Effector CD8-positive, alpha-beta T cell (primary cell): ENCODE measurements at places on chromosomes 6 and 20.

- DNase-seq: no peak
Measured at GRCh38 chr6:155454471-155454870, 1.2 kb downstream of the NOX3 start.

GRCh38 chr20:51640743-51641142, 98.2 kb upstream of the NFATC2 start:
- DNase-seq: no peak

DNA sequence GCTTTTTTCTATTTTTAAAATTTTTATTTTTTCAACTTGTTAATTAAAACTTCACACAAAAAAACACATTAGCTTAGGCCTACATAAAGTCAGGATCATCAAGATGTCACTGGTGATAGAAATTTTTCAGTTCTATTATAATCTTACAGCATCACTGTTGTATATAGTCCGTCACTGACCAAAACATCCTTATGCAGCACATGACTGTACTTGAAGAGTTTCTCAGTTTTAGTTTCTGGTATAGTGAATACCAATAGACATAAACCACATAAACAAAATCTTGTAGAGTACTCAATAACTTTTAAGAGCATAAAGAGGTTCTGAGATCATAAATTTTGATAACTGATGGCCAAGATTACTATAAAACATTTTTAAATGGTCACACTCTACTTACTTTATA, 71.8 kb downstream of the ASCC3 start:
- DNase-seq: no peak

DNA sequence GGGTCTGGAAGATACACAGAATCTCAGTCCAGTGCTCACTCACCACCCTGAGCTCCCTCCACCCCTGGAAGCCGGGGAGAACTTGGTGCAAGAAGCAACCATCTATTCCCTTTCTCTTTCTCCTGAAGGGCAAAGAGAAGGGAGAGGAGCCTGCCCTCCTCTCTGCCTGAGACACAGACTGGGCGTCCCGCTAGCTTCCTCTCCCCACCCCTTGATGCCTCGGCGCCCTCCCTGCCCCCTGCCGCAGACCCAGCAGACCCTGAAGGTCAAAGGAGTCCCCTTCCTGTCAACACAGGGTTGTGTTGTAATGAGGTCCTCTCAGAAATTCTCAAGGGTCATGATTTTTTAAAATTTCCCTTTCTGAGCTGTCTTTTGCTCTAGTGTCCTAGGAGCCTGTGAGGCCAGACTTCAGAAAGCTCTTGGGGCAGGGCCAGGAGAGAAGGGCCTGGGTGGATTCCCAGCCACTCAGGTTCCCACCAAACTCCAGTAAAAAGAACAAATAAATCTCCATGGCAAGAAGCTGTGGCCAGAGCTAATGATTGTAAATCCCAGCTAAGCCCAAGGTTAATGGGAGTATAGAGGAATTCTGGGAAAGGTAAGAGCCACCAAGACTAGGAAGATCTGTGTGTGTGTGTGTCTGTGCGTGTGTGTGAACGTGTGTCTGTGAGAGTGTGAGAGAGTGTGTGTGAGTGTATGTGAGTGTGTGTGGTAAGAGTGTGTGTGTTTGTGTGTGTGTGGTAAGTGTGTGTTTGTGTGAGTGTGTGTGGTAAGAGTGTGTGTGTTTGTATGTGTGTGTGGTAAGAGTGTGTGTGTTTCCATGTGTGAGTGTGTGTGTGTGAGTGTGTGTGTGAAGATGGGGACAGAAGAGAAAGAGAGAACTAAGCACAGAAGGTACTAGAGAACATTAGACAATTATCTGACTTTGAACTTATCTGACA, 1.1 kb upstream of the JPH2 start:
- DNase-seq: no peak

- DNase-seq: no peak
Measured at GRCh38 chr6:81747327-81747726, 5.2 kb downstream of the TENT5A start.

DNA sequence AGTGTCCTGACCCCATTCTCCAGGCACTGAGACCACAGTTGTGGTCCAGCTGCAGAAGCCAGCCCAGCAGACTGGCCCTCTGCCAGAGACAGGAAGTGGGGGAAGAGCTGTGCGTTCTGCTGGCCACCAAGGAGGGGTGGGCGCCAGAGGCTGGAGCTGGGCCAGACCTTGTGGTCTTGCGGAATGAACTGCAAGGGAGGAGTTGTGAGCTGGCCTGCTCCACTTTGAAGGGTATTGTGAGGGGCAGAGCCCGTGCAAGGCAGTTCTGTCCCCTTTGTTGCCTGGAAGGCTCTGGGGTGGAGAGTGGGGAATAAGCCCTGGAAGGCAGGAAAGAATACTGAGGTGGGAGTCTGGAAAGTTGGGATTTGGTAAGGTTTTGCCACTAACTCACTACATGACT, 3.6 kb upstream of the MDFI start:
- DNase-seq: no peak

DNA sequence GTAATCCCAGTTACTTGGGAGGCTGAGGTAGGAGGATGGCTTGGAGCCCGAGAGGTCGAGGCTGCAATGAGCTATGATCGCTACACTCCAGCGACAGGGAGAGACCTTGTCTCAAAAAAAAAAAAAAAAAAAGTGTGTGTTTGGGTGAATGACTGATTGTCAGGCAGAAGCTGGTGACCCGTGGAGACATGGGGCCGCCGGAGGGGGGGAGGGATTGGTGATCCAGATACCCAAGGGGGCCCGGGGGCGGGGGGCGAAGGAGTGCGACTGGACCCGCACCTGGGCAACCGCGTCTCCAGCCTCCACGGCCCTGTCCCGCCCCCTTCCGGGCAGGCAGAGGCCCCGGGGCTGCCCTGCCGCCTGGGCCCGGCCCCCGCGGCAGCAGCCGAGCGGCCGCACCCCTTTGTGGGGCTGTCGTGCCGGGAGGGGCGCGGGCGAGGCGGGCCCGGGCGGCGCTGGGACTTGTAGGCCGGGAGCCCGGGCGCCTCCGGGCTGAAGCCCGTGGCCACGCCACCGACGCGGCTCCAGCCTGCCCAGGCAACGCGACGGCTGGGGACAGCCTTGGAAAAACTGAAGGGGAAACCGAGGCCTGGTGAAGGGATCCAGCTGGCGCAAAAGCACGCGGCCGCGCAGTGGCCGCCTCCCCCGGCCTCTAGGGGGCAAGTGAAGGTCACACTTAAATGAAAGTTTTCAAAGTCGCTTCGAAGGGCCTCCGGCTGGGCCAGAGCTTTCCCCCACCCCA, 2.1 kb upstream of the RBM38 start:
- DNase-seq: peak; percentile 34

DNA sequence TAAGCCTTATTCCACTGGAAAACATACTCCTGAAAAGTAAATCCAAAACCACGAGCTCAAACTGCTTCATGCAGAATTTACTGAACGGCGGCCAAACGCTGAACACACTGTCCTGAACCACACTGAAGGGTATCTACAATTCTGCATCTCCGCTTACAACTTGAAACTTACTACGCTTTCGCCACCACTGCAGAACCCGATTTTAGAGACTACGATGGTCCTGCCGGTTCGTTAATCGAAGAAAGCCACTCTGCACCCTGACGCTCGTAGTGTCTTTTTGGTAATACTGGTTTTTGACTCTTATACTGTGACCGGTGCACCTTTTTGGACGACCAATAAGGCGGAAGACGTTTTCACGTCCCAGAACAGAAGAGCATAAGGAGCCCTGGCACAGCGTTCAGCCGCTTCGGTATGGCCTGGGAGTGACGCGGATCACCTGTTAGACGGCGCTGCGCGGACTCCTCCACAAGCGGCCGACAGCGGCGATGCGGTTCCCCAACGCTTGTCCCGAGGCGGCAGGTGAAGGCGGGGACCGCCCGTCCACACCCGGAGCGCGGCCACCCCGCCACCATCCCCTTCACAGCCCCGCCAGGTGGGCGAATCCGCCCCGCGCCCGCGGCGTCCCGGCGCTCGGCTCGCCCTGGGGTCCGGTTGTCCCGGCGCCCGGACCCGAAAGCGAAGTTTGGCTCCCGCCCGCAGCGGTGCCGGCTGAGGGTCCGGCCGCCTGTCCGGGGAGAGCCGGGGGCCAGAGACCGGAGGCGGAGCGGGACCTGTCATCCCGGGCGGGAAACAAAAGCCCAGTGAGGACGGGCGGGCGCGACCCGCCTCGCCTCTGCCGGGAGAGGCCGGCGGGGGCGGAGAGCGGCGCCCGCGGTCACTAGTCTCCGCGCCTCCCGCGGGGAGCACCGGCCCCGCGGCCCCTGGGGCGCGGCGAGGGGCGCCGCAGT, 784 bp downstream of the FKBP5 start:
- DNase-seq: peak; percentile 23

- no peak for DNase-seq
Measured at GRCh38 chr6:113690281-113691259, 166.6 kb upstream of the MARCKS start.

DNA sequence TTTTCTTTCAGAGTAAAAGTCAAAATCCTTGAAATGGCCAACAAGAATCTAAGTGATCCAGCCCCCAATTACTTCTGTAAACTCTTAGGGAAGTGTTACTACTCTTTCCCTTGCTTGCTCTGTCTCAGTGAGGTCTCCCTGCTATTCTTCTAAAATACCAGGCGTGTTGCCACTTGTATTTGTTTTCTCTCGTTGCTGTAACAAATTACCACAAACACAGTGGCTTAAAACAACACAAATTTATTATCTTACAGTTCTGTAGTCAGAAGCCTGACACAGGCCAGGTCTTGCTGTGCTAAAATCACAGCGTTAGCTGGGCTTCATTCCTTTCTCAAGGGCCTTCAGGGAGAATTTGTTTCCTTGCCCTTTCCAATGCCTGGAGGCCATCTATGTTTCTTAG, 59.9 kb downstream of the HECA start:
- DNase-seq: no peak

GRCh38 chr20:688809-689212, 13.2 kb upstream of the SCRT2 start:
- no peak for DNase-seq

GRCh38 chr20:31835554-31835953, 9.8 kb downstream of the FOXS1 start:
- DNase-seq: no peak

DNA sequence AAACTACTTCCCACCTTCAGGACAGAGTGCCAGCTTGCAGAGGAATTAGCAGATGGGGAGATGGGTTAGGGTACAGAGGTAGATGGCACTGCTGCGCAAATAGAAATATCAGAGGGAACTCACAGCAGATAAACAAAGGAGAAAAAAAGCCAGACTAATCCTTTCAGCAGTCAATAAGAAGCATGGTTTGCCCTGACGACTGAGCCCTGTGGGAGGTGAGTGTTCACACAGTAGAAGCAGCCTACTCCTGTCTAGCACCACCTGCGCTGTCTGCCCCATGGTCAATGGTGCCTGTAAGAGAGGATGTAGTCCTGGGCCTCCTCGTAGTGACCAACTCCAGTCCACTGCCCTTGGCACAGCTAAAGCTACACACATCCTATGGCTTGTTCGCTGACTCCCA, 174.1 kb downstream of the IBTK start:
- no peak for DNase-seq

GRCh38 chr6:168581706-168582105, 140.7 kb downstream of the SMOC2 start:
- DNase-seq: no peak

DNA sequence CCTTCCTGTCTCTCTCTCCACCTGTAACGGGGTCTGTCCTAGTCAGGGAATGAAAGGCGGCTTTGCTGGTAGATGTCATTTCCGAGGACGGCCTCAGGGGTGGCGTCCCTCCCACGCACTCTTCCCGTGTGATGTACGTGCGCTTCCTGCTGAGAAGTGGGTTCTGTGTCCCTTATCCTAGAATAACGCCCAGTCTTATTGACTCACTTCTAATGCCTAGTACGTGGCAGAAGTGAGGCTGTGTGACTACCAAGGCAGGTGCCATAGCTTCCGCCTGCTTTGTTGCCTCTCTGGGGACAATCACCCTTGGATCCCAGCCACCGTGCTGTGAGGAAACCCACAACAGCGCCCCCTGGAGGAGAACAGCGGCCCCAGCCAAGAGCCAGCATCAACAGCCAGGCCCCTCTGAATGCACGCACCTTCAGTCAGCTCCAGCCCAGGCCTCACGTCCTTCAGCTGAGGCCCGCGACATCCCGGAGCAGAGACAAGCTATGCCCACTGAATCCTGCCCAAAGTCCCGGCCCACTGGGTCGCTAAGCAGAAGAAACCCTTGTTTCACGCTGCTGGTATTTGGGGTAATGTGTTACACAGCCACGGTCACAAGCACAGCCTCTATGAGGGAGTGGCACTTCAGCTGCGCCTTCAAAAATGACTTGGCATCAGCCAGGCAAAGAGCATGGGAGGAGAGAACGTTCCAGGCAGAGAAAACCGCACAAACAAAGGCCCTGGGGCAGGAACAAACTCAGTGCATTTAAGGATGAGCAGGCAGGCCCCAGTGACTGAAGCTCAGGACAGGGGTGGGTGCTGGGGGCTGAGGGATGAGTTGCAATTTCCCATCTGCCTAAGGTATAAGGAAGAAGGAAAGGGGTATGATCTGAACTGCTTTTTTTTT, 224.2 kb downstream of the NFATC2 start:
- DNase-seq: peak; percentile 4

DNA sequence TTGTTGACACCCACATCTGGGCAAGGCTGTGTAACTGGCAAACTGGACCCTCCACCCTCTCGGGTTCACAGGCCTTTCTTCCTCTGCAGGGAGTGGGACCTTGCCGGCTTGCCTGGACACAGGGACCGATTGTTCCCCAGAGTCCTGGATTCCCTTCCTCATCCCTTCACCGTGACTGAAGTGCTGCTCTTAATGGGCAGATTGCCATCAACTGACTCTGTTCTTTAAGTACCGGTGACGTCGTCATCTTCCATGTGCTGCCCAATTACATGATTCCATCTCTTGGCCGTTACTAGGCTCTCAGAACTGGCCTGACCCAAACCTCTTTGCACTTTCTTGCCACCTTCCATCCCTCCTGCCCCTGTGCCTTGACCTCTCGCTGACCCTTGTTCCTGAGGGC, 85.4 kb downstream of the EYA4 start:
- DNase-seq: no peak

DNA sequence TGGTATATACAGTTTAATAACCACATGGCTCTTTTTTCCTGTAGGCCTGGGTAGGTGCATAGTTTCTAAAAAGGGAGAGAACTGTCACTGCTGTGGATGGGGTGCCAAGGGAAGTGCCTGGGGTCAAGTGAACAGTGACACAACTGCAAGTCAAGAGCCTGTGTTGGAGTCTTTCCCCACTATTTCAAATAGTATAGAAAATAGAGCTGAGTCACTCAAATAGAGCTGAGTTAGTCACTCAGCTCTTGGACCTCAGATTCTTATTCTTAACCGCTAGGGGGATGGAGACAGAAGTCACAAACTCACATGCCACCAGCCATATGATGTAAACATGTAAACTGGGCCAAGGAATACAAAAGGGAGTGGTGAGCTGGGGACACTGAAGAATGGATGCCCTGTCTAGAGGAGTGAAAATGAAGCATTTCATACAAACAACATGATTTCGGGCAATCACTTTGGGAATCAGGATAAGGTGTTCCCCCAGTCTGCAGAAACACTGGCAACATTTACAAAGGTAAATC, 2.1 kb downstream of the NQO2 start:
- no peak for DNase-seq

- no peak for DNase-seq
Measured at GRCh38 chr20:38195521-38195920, 30.5 kb upstream of the TGM2 start.

DNA sequence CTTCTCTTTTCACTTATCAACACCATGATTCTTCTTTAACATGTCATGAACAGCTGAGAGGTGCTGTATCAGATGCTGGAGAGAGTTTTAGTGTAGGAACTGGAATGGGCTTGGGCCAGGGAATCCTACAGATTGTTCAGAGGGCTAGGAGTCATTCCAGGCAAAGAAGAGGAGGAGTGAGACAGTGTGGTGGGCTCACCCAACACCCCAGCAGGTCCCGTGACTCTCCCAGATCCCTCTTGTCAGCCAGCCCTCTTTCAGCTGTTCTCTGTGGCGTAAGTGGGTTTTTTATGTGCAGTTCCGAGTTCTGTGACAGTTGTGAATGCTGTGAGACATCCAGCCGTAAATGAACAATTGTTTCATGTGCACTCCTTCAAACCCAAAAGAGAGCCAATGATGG, 31.4 kb upstream of the CEP162 start:
- no peak for DNase-seq
